ENCODE measurements at places on chromosomes 5 and 9. TPM values are rescaled to one million over a fixed set of nuclear protein-coding genes. Genes with fewer than 3 reads are reported as not detected.

The TRUB2 gene
- polyA plus RNA-seq: 42.9 TPM

DNA sequence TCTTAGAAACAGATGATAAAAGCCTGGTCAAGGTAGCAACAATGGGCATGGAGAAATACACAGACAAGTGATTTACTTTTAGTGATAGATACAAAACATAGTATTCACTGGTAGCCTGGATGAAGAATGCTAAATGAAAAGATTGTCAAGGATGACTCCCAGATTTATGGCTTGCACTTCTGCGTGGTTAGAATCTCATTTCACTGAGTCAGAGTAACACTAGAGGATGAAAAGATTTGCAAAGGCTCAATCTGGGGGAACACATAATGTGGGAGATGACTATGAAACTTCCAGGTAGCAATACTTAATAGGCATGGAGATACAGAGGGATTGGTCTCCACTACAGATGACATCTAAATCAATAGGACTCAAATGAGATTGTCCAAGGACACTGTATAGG lies 38.4 kb downstream of the AGTPBP1 start:
- DNase-seq: no peak

The NME5 gene
- polyA plus RNA-seq: 26.7 TPM

GRCh38 chr5:66793049-66793448 lies 196.9 kb downstream of the MAST4 start:
- no peak for DNase-seq

The PCDHGB4 gene
- 5.1 TPM for polyA plus RNA-seq
